ENCODE measurements at places on chromosomes 3 and 15. TPM values are rescaled to one million over a fixed set of nuclear protein-coding genes. Genes with fewer than 3 reads are reported as not detected.

The KLF15 gene
- 0.10 TPM for total RNA-seq

DNA sequence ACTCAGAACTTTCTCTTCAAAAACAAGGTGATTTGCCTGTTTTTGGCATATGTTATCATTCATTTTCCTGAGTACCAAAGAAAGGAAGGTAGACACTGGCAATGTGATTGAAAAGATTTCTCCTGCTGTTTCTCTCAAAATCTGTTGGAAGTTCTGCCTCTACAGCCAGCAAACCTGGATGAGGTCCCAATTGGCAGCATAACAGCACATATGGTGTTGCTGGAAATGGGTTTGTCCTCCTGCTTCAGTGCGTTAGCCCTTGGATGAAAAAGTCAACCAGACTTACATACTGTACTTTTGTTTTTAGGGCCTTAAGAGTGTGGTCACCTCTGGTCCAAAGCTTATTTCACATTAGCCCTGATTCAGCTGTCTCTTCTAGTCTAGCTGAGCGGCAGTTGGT lies 237.6 kb upstream of the MME start:
- no peaks in the 10 kb centered on the region for H3K27me3 ChIP-seq
- H3K4me1 ChIP-seq, result no peaks in the 10 kb centered on the region
- no peaks in the 10 kb centered on the region for H3K36me3 ChIP-seq
- H3K27ac ChIP-seq, result no peak overlapping the region
- DNase-seq, result no peak

DNA sequence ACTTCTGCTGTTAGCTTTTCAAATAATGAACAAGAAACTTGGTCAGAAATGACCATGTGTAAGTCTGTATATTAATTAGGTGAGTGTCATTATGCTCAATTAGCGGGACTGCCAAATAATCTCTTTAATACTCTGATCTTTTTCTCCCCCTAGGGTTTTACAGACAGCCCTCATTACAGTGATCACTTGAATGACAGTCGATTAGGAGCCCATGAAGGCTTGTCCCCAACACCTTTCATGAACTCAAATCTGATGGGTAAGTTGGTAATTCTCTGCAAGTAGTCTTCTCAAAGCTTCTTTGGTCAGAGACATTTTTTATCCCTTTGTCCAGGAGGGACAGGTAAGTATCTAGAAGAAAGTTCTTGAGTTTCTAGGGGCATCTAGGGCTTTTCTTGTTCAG lies 173.2 kb downstream of the TCF12 start:
- no peaks in the 10 kb centered on the region for H3K36me3 ChIP-seq
- no peaks in the 10 kb centered on the region for H3K27me3 ChIP-seq
- H3K4me3 ChIP-seq, result no peak overlapping the region
- DNase-seq, result no peak
- no peak overlapping the region for H3K27ac ChIP-seq

DNA sequence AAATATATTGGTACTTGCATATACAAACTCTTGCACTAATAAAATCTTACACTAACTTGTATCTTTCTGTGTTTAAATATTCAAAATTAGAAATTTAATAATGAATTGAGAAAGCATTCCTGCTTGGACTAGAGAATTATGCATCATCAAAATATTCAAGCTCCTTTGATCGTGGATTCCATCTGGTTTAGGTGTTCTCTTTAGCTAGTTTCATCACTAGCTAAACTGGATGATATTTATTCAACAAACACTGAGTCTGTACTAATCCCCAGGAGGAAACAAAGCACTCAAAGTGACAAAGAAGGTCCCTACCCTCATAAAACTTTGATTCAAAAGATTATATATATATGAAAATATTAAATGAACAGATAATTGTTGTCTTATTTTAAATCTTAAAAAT lies 1360.9 kb upstream of the ALCAM start:
- H3K27ac ChIP-seq, result no peak overlapping the region
- no peak overlapping the region for H3K4me3 ChIP-seq
- H3K36me3 ChIP-seq, result no peaks in the 10 kb centered on the region

The CCR8 gene
- not detected for total RNA-seq

The KCNMB3 gene
- 5.8 TPM for total RNA-seq

DNA sequence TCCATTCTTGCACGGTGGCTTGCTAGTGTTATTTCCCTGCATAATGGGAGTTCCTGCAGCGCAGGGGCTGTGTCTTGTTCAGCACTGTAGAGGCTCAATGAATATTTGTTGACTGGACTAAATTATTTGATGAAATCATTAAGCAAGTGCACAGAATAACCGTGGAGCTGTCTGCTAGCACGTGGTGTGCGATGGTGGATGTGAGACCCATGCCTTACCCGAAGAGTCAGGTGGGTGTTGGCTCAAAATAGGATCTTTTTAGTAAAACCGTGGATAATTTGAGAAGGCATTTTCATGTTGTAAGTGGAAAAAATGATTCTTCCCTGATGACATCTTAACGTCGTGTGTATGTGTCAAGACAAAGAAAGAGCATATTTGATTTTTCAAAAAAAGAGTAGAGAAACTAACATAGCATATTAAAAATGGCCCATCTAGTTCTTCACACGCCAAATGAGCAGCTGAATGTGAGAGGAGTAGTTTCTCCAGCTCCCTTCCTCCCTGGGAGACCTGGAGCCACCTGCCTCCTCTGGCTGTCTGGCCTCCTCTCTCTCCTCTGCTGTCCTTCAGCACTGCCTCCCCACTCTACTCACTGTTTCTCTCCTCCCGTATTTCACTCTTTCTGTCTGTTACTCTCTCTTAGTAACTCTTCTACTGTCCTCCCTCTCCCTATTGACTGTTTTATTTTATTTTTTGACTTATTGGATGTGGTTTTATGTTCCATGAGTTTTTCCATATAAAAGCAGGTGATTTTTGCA lies 6.3 kb downstream of the FAM81A start:
- no peaks in the 10 kb centered on the region for H3K36me3 ChIP-seq
- H3K4me3 ChIP-seq, result no peak overlapping the region
- H3K4me1 ChIP-seq, result no peaks in the 10 kb centered on the region
- H3K27ac ChIP-seq, result no peak overlapping the region
- no peak for DNase-seq

GRCh38 chr3:33908250-33908851 lies 109.9 kb downstream of the PDCD6IP start:
- H3K27me3 ChIP-seq, result no peaks in the 10 kb centered on the region
- DNase-seq, result no peak
- H3K4me1 ChIP-seq, result no peaks in the 10 kb centered on the region
- H3K4me3 ChIP-seq, result no peak overlapping the region

The PRSS50 gene
- total RNA-seq, result 0.13 TPM

DNA sequence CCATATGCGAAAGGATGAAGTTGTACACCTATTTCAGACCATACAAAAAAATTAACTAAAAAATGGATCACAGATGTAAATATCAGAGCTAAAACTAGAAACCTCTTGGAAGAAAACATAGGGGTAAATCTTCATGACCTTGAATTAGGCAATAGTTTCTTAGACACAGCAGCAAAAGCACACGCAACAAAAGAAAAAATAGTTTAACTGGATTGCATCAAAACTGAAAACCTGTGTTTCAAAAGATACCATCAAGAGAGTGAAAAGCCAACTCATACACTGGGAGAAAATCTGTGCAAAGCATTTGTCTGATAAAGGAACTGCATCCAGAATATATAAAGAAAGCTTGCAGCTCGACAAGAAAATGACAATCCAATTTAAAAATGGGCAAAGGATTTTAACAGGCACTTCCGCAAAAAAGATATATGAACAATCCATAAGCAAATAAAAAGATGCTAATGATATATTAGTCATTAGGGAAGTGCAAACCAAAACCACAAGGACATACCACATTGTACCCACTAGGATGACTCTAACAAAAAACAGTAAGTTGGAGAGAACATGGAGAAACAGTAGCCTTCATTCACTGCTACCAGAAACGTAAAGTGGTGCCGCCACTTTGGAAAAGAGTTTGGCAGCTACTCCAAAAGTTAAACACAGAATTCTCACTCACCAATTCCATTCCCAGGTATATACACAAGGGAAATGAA lies 263.1 kb downstream of the ADAMTS17 start:
- no peaks in the 10 kb centered on the region for H3K4me1 ChIP-seq
- no peak overlapping the region for H3K4me3 ChIP-seq
- DNase-seq, result no peak

The SLC9C1 gene
- total RNA-seq, result not detected

DNA sequence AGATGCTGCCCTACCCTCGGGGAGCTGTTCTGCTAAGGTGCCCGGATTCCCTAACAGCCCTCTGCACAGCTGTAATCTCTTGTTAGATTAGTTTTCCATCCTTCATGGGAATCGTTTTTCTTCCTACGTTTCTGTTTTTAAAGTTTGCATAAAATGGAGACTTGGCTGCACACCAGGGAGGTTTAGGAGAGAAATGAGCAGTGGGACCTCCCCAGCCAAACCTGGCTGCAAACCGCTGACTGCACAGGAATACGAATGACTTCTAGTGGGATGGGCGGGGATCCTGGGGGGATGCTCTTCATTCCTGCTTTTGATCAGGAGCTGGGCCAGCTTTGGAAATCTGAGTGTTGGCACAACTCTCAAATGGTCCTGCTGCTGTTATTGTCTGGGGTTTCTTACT lies 77.5 kb downstream of the THSD4 start:
- H3K4me1 ChIP-seq, result no peaks in the 10 kb centered on the region
- no peaks in the 10 kb centered on the region for H3K36me3 ChIP-seq
- DNase-seq, result no peak
- no peak overlapping the region for H3K27ac ChIP-seq
- H3K4me3 ChIP-seq, result no peak overlapping the region

- no peaks in the 10 kb centered on the region for H3K36me3 ChIP-seq
- H3K27ac ChIP-seq, result no peak overlapping the region
- H3K4me3 ChIP-seq, result no peak overlapping the region
- H3K27me3 ChIP-seq, result no peaks in the 10 kb centered on the region
- DNase-seq, result no peak
These were observed 529.0 kb upstream of the NECTIN3 start for GRCh38 chr3:110542552-110543150.

DNA sequence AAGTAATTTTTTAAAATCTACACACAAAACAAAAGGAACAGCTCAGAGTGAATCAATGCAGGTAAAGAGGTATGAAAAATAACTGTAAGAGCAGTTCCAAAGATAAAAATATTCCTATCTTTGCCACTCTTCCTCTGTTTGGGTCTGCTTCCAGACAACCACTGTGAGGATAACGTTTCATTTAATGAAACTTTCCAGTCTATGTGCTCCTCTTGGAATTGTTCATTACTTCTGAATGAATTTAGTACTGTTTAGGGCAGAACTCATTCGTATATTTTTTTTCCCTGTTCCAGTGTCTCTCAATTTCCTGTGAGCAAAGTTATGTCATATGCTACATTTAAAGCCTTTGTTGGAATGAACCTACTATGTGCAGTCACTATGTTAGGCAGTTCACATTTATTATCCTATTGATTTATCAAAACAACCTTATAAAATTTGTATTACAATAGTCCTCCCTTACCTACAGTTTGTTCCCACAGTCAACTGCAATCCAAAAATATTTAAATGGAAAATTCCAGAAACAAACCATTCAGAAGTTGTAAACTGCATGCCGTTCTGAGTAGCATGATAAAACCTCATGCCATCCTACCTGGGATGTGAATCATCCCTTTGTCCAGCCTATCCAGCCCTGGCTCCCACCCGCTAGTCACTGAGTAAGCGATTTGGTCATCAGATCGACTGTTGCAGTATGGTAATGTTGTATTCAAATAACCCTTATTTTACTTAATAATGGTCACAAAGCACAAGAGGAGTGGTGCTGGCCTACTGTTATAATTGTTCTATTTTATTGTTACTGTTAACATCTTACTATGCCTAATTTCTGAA lies 98.1 kb downstream of the TMCC1 start:
- no peaks in the 10 kb centered on the region for H3K36me3 ChIP-seq
- peak overlapping the region; percentile 73 for H3K27ac ChIP-seq
- H3K4me1 ChIP-seq, result peaks cover 34% of the 10 kb centered on the region
- H3K27me3 ChIP-seq, result no peaks in the 10 kb centered on the region

DNA sequence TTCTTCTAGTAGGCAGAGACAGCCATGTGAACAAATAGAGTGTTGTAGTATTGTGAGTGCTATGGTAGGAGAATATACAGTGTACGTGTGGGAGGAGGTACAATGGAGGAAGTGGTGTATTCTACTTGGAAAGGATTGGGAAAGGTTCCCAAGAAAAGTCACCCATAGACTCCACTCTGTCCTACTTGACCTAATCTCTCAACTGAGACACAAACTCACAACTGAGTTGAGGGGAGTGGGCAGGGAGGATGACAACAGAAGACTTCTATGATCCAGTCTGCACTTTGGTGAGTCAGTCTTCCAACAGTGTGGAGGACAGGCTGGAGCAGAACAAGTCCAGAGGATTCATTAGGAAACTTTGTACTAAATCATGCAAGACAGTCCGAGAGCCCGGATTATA lies 28.8 kb upstream of the AQP9 start:
- no peak overlapping the region for H3K27ac ChIP-seq
- H3K4me3 ChIP-seq, result no peak overlapping the region
- H3K36me3 ChIP-seq, result no peaks in the 10 kb centered on the region
- H3K4me1 ChIP-seq, result no peaks in the 10 kb centered on the region
- no peaks in the 10 kb centered on the region for H3K27me3 ChIP-seq

DNA sequence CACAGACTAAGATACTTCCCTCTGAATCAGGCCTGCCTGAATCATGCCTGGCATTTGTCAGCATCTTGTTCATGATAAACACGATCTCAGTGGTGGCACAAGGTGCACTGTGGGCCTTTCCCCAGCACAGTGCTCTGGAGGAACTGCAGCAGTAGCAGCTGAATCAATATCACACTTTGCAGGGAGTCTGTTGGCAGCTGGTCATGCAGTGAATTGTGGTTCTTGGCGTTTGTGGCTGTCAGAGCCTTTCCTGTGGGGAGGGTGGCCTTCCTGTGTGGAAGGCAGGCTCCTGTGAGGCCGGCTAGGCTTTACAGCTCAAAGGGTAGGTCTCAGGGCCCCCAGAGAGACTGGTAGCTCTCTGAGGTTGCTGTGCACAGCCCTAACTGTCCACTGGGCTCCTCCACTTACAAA lies 54.4 kb upstream of the TLE3 start:
- no peak for DNase-seq
- H3K27ac ChIP-seq, result 0 out of 2 replicates have a peak overlapping the region, but pooled peaks have one; percentile 36
- H3K4me3 ChIP-seq, result no peak overlapping the region
- no peaks in the 10 kb centered on the region for H3K27me3 ChIP-seq
- no peaks in the 10 kb centered on the region for H3K36me3 ChIP-seq
- H3K4me1 ChIP-seq, result peaks cover 10% of the 10 kb centered on the region

DNA sequence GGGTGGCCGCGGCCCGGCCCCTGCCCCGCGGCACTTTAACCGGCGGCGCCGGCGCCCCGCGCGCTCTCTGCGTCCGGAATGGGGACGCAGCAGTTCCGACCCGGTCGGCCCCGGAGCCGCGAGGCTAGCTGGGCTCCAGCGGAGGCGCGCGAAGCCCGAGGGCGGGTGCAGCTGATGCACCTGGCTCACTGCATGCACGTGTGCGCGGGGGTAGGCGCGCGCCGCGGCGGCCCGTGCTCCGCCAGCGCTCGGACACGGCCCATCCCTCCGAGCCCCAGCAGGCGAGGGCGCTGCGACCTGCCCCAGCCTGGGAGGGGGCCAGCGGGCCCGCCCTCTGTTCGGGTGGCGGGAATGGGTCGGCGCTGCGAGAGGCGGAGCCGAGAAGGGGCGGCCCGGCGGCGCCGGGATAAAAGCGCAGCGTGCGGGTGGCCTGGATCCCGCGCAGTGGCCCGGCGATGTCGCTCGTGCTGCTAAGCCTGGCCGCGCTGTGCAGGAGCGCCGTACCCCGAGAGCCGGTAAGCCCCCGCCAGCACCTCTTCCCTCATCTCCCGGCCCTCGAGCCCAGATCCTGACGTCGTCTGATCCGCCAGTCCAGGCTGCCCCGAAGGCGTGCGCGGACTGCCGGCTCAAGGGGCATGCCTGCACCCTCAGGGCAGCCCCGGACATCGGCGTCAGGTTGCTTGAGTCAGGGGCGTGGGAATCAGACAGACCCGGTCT lies at the start of the genes CHDH and IL17RB:
CHDH (minus strand) TSS at position 286 of the 717 bp plus-strand sequence. CDS start 22,411 bp downstream, outside the sequence.
IL17RB (plus strand) TSS at position 435 of the 717 bp plus-strand sequence; CDS start at position 456, 21 bp downstream.
- no peaks in the 10 kb centered on the region for H3K27me3 ChIP-seq
- no peak for DNase-seq
- peak within 1 kb of the TSS; percentile 60 for H3K4me3 ChIP-seq
- H3K4me1 ChIP-seq, result peaks cover 48% of the 10 kb centered on the region
